Progenitor cell of endocrine pancreas (in vitro differentiated cells): ENCODE measurements at places on chromosomes 3 and 15.

DNA sequence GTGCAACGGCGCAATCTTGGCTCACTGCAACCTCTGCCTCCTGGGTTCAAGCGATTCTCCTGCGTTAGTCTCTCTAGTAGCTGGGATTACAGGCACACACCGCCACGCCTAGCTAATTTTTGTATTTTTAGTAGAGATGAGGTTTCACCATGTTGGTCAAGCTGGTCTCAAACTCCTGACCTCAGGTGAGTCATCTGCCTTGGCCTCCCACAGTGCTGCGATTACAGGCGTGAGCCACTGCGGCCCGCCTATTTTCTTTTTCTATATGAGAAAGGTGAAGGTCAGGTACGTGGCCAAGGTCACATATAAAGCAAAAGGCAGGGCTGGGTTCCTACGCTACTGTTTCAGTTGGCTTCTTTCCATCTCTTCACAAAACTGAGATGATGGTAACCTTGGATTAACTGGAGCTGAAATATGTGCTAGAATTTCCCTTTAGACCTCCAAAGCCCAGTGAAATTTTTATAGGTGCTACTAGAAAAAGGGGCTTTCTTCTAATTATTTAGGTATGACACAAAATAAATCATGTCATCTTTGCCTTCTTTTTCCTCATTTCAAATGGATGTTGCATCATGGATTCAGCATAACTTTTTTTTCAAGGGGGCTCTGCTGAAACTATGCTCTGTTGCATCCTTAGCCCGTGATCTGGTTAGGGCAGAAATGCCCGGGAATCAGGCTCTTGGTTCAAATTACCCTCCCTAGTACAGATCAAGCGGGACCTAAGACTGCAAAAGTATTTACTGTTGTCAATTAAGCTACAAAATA is 68.5 kb downstream of the MYO1E start:
- no peaks in the 10 kb centered on the region for H3K27me3 ChIP-seq
- H3K27ac ChIP-seq, result no peak overlapping the region
- H3K4me3 ChIP-seq, result no peak overlapping the region
- H3K36me3 ChIP-seq, result no peaks in the 10 kb centered on the region
- no peak for DNase-seq

- H3K4me1 ChIP-seq, result no peaks in the 10 kb centered on the region
- H3K27ac ChIP-seq, result no peak overlapping the region
- no peak for DNase-seq
- no peaks in the 10 kb centered on the region for H3K36me3 ChIP-seq
Observed at GRCh38 chr3:135145581-135145980, 350.5 kb downstream of the EPHB1 start.

DNA sequence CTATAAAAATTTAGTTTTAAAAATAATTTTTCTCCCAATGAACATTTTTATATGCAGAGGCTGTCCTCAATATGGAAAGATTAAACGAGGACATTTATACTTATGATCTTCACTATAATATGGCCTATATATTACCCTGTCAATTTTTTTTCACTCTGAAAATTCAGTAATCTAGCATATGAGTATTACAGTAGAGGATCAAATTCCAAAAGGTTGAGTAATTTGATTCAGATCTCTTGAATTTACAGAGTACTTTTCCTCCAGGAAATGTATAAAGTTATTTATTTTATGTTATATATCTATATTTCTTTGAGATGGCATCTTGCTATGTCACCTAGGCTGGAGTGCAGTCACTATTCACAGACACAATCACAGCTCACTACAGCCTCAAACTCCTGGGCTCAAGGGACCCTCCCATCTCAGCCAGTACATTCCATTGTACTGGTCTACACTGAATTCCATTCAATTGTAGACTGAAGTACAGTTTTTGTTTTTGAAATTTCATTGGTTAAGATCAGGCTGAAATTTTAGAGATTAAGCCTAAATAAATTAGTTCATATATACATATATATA is 16.3 kb upstream of the TRPM7 start:
- DNase-seq, result no peak
- no peak overlapping the region for H3K27ac ChIP-seq
- H3K4me1 ChIP-seq, result no peaks in the 10 kb centered on the region
- H3K36me3 ChIP-seq, result peaks cover 13% of the 10 kb centered on the region
- H3K27me3 ChIP-seq, result no peaks in the 10 kb centered on the region

- peaks cover 13% of the 10 kb centered on the region for H3K4me1 ChIP-seq
- H3K27me3 ChIP-seq, result no peaks in the 10 kb centered on the region
- no peak overlapping the region for H3K27ac ChIP-seq
- H3K36me3 ChIP-seq, result peaks cover 2% of the 10 kb centered on the region
- DNase-seq, result no peak
Observed at GRCh38 chr3:113776564-113776963, 29.7 kb downstream of the ATP6V1A start.

- no peak overlapping the region for H3K27ac ChIP-seq
- H3K4me3 ChIP-seq, result no peak overlapping the region
- no peak for DNase-seq
- H3K4me1 ChIP-seq, result no peaks in the 10 kb centered on the region
- H3K27me3 ChIP-seq, result peaks cover 15% of the 10 kb centered on the region
Observed at GRCh38 chr3:158790901-158791589, 10.8 kb upstream of the MFSD1 start.

DNA sequence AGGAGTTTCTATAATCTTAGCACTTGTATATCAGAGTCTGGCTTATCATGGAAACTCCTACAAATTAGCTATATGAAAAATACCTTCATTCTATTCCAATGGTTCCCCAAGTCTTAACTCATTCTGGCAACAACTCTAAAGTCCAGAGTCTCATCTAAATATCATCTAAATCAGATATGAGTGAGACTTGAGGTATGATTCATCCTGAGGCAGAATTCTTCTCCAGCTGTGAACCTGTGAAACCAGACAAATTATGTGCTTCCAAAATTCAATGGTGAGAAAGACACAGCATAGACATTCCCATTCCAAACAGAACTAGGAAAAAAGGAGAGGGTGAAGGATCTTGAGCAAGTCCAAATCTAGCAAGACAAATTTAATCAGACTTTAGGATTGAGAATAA is 138.8 kb downstream of the THRB start:
- H3K27ac ChIP-seq, result no peak overlapping the region
- H3K27me3 ChIP-seq, result no peaks in the 10 kb centered on the region
- no peak overlapping the region for H3K4me3 ChIP-seq

- no peak overlapping the region for H3K4me3 ChIP-seq
- DNase-seq, result no peak
- H3K27ac ChIP-seq, result peak overlapping the region; percentile 75
- H3K4me1 ChIP-seq, result no peaks in the 10 kb centered on the region
- H3K27me3 ChIP-seq, result no peaks in the 10 kb centered on the region
- H3K36me3 ChIP-seq, result peaks cover 39% of the 10 kb centered on the region
Observed at GRCh38 chr3:47628426-47628825, 49.8 kb upstream of the CSPG5 start.

- DNase-seq, result no peak
- peaks cover 2% of the 10 kb centered on the region for H3K36me3 ChIP-seq
- no peak overlapping the region for H3K27ac ChIP-seq
- H3K27me3 ChIP-seq, result peaks cover 8% of the 10 kb centered on the region
- peaks cover 15% of the 10 kb centered on the region for H3K4me1 ChIP-seq
- no peak overlapping the region for H3K4me3 ChIP-seq
Observed at GRCh38 chr15:70627322-70627721, 136.0 kb downstream of the UACA start.

DNA sequence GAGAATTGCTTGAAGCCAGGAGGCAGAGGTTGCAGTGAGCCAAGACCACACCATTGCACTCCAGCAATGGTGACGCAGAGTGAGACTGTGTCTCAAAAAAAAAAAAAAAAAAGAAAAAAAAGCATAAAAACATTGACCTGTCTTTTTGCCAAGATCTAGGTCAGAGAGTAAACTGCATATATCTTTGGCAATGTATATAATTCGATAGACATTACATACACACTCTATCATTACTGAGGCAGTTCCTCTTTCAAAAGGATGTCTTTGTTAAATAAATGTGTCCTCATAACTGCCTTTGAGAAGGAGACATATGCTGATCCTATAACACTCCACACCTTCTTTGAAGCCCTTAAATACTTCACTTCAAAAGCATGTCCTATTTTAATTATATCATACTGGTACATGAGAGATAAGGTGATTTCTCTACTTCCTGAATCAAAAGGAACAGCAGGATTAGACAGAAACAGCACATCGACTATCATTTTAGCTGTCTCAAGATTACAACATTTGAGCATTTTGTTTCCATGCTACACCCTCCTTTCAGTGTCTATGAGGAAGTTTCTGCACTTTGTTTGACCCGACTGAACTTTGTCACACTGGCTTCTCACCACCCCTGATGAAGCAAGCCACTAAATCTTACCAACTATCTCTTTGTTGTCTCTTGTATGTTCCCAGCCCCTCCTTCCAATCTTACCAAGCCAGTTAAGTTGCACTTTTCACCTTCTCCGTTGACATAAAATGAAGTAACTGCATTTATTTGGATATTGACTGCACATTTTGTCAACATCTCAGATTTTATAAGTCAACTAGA is 335.8 kb downstream of the MECOM start:
- no peaks in the 10 kb centered on the region for H3K27me3 ChIP-seq
- no peak overlapping the region for H3K4me3 ChIP-seq
- peaks cover 38% of the 10 kb centered on the region for H3K4me1 ChIP-seq
- no peak for DNase-seq
- H3K36me3 ChIP-seq, result peaks cover 6% of the 10 kb centered on the region
- H3K27ac ChIP-seq, result peak overlapping the region; percentile 40

DNA sequence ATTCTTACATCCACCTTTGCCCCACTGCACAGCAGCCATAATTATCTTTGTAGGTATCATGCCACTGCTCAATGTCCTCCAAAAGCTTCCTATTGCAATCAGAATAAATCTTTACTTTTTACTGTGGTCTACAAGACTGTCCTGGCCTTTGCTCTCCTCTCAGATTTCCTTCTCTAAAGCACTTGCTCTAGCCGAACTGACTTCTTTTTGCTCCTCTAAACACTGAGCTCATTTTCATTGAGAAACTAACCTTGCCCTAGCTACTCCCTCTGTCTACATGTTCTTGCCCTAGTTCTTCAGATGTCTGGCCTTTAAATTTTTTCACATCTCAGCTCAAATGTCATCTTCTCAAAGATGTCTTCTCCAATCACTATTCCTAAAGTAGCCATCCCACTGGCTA is 342.8 kb downstream of the TBC1D5 start:
- no peak overlapping the region for H3K4me3 ChIP-seq
- H3K36me3 ChIP-seq, result peaks cover 13% of the 10 kb centered on the region
- H3K4me1 ChIP-seq, result peaks cover 10% of the 10 kb centered on the region
- no peaks in the 10 kb centered on the region for H3K27me3 ChIP-seq

- no peaks in the 10 kb centered on the region for H3K36me3 ChIP-seq
- no peak overlapping the region for H3K27ac ChIP-seq
- no peak for DNase-seq
- H3K4me3 ChIP-seq, result no peak overlapping the region
- peaks cover 22% of the 10 kb centered on the region for H3K27me3 ChIP-seq
- H3K4me1 ChIP-seq, result peaks cover 3% of the 10 kb centered on the region
Observed at GRCh38 chr15:63339006-63339766, 42.5 kb downstream of the CA12 start.

DNA sequence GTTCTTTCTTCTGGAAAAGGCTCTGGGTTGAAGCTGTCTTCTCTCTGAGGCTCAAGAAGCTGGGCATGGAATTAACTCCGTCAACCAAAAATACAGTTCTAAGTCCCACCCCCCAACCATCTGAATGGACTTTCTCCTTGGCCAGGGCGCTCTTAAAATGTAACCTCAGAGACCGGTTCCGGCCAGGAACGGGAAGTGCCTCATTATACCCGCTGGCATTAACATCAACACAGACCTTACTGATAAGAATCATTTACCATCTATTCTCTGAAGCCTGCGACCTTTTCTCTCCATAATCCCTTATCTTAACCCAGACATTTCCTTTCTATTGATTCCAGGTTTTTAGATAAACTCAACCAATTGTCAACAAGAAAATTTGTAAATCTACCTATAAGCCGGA is 64.7 kb downstream of the ATP1B3 start:
- no peak for DNase-seq
- H3K36me3 ChIP-seq, result peaks cover 8% of the 10 kb centered on the region
- H3K27ac ChIP-seq, result peak overlapping the region; percentile 83
- no peaks in the 10 kb centered on the region for H3K27me3 ChIP-seq

GRCh38 chr3:119898478-119899191 is 116.7 kb downstream of the NR1I2 start:
- H3K27me3 ChIP-seq, result no peaks in the 10 kb centered on the region
- H3K36me3 ChIP-seq, result peaks cover 17% of the 10 kb centered on the region
- H3K4me1 ChIP-seq, result no peaks in the 10 kb centered on the region

- no peak overlapping the region for H3K27ac ChIP-seq
- DNase-seq, result no peak
- peaks cover 4% of the 10 kb centered on the region for H3K4me1 ChIP-seq
- peaks cover 2% of the 10 kb centered on the region for H3K27me3 ChIP-seq
- H3K4me3 ChIP-seq, result no peak overlapping the region
- peaks cover 14% of the 10 kb centered on the region for H3K36me3 ChIP-seq
Observed at GRCh38 chr3:57091521-57092273, 31.2 kb downstream of the SPATA12 start.

DNA sequence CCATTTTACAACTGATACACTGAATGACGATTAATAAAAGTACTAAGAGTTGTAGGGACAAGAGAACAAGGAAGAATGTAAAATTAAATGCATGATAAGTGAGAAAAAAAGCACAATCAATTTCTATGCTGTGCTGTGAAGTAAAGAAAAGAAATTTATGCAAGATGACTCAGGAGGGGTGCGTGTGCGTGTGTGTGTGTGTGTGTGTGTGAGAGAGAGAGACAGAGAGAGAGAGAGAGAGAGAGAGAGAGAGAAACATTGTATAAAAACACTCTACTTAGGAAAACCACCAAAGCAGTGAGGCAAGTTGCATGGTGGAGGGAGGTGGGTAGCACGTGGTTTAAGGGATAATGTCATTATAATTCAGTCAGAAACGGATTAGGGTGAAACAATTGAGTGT is 580.8 kb upstream of the ALCAM start:
- no peak overlapping the region for H3K4me3 ChIP-seq
- no peaks in the 10 kb centered on the region for H3K36me3 ChIP-seq
- H3K27ac ChIP-seq, result no peak overlapping the region
- no peaks in the 10 kb centered on the region for H3K27me3 ChIP-seq
- no peak for DNase-seq

- no peak for DNase-seq
- H3K36me3 ChIP-seq, result no peaks in the 10 kb centered on the region
- H3K4me1 ChIP-seq, result no peaks in the 10 kb centered on the region
- H3K27me3 ChIP-seq, result no peaks in the 10 kb centered on the region
Observed at GRCh38 chr3:106457281-106458180, 588.7 kb upstream of the CBLB start.

GRCh38 chr3:76474632-76475031 is 565.3 kb upstream of the ROBO2 start:
- no peak overlapping the region for H3K4me3 ChIP-seq
- no peak overlapping the region for H3K27ac ChIP-seq
- no peaks in the 10 kb centered on the region for H3K4me1 ChIP-seq
- no peaks in the 10 kb centered on the region for H3K36me3 ChIP-seq
- DNase-seq, result no peak

DNA sequence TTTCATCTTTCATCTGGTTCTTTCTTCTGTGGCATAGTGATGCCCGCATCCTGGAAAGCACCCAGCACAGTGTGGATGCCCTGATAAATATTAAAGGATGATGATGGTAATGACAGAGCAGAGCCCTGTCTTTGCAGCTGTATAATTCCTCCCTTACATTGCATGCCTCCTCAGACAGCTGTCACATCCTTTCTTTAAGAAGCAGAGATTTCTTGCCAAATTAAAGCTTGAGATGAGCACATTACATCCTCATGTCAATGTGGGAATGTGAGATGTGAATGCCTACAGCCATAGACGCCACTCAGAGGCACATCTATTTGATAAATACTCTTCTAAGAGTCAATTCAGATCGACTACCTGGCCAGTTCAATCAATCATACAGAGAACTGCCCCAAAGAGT is 642.0 kb downstream of the ZNF385D start:
- DNase-seq, result no peak
- no peak overlapping the region for H3K27ac ChIP-seq
- no peaks in the 10 kb centered on the region for H3K27me3 ChIP-seq
